Nephron progenitor cell (in vitro differentiated cells): ENCODE measurements at places on chromosomes 7 and 10.

DNA sequence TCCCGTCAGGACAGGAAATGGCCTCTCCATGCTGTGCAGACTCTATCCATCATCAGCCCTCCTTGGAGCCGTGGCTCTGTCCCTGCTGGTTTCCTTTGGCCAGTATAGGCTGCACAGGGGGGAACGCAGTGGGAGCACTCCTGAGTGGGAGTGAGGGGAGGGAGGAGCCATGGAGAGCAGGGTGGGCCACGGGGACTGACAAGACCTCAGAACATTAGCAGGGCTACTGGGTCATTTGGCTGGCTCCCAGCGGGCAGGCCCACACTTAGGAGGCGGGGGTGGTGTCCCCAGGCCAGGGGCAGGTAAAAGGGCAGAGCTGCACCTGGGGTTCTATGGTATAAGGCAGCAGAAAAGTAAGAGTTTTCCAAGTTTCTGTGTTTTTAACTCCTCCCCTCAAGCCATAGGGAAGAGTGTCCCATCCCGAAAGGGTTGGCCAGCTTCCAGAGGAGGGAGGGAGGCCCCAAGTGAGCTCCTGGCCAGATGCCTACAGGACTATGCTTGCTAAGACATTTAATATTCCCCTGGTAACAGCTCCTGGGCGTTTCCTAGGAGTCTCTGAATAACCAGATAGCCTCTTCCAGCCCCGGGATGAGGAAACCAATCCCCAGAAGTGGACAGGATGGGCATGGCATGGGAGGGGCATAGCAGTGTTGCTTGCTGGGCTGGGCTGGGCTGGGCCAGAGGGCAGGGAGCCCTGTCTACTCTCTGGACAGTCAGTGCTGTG, 5.5 kb upstream of the OPN4 start:
- no peak for DNase-seq

- DNase-seq: no peak
These were observed 139.0 kb downstream of the DOCK1 start for GRCh38 chr10:127044186-127044585.

- peak; percentile 81 for DNase-seq
These were observed 128.4 kb upstream of the BTBD16 start for GRCh38 chr10:122142641-122143237.

DNA sequence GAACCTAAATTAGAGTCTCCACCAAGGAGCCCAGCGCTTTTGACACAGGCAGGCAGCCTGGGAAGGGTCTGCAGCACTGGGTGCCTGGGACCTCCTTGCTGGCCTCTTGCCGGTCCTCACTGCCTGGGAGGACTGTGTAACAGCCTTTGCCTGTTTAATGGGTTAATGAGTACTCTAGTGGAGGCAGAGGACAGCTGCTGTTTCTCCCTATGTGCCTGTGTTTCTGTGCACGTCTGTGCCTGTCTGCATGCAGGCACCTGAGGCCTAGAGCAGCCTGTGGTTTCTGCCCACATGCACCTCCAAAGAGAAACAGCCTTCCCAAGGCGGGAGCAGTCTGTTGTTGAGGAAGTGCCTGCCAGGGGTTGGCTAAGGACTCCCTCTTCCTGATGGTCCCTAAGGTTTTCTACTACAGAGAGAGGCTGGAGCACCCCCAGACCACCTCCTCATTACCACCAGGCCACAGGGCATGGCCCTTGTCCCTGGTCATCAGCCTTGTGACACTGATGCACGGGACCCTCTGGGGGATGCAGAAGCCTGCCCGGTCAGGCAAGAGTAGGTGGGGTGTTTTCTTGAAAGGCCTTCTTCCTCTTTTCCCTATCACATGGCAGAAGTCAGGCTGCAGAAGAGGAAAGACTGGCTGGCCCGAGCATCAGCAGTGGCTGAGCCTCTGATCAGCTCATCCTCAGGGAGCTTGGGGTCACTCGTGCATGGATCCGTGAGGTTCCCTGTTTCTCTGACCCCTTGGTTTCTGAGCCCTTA, 14.2 kb downstream of the SLC29A3 start:
- DNase-seq: no peak

DNA sequence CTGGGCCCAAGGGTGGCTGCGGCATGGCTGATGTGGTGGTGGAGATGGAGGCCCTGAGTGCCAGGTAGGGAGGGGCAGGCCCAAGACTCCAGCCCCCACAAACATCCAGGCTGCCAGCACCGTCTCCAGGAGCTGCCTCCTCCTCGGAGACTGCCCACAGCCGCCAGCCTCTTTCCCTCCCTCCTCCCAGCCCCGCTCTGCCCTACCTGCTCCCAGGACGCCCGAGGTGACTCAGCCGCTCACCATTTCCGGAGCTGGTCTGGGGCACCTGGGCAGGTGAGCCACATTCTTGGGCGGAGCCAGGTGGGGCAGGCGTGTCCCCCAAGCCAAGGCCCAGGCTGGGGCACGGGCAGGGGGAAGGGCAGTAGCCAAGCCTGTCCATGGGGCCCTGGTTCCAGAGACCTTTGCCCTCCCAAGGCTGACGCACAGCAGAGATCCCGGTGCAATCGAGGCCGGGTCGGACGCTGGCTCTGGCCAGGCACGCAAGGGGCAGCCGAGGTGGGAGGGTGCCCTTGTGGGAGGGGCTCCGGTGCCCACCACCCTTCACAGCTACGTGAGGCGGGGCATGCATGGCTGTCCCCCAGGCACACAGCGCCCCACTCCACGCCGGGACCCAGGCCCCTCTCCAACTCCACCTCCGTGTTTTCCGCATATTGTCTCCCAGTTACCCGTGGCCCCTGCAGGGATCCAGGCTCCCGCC, 8.8 kb downstream of the ADAP1 start:
- DNase-seq: no peak

- DNase-seq: peak; percentile 38
These were observed 986 bp upstream of the PPP2R2D start for GRCh38 chr10:131899695-131900349.

DNA sequence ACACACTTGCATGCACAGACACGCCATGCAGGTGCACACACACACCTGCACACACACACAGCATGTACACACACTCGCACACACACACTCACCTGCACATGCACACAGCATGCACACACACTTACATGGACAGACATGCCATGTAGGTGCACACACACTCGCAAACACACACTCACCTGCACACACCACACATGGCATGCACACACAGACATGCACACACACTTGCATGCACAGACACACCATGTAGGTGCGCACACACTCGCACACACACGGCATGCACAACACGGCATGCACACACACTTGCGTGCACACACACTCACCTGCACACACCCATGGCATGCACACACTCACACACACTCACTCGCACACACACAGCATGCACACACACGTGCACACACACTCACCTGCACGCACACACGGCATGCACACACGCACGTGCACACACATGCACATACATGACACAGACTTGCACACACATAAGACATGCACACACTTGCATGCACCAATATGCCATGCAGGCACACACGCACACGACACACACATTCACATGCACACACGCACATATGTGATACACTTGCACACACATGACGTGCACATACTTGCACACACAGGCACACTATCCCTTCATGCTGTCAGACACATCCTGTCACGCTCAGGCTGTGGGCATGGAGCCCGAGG, 56.8 kb downstream of the INSIG1 start:
- DNase-seq: no peak

GRCh38 chr7:115728518-115728917, 302.0 kb downstream of the TFEC start:
- DNase-seq: no peak

GRCh38 chr7:133054162-133054840, 27.6 kb downstream of the CHCHD3 start:
- no peak for DNase-seq

DNA sequence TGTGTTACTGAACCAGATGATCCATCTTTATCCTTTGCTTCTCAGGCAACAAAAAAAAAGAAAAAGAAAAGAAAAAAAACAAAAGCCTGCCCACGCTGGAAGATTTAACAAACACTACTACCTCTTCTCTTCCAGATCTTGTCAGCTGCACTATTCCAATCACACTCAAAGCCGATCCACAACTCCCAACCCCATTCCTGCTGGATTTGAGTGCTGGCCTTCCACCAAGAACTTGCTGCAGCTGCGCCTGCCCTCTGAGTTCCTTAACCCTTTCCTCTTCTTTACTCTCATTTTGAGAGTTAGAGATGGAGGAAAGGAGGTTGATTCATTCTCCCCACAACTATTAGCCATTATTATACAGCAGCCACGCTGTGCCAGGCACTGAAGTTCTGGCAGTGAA, 16.0 kb upstream of the ITGA8 start:
- no peak for DNase-seq

DNA sequence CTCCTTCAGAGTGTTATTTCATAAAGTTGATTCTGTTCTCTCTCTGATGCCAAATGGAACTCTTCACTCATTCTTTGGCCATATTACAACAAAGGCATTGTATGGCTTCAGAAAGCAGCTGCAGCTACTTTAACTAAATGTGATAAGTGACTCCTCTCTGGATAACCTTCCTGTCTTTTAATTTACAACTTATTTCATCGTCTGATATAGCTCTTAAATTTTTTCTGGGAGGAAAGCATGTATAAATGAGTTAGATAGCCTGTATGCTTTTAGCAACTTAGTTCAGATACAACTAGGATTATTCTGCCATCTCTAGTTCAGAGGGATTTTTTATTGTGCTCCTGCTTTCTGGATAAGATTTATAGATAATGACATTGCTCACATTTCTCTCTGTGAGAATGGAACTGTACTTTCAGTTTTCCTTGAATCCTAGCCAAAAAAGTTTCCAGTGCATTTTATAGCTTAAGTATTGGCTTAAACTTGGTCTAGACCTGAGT, 57.5 kb downstream of the KLHDC10 start:
- no peak for DNase-seq

- DNase-seq: no peak
These were observed 690.8 kb upstream of the PHF14 start for GRCh38 chr7:10282909-10283308.

- no peak for DNase-seq
These were observed 343.1 kb downstream of the HPSE2 start for GRCh38 chr10:98892523-98892922.

- DNase-seq: no peak
These were observed 52.5 kb downstream of the CSGALNACT2 start for GRCh38 chr10:43190775-43191174.

DNA sequence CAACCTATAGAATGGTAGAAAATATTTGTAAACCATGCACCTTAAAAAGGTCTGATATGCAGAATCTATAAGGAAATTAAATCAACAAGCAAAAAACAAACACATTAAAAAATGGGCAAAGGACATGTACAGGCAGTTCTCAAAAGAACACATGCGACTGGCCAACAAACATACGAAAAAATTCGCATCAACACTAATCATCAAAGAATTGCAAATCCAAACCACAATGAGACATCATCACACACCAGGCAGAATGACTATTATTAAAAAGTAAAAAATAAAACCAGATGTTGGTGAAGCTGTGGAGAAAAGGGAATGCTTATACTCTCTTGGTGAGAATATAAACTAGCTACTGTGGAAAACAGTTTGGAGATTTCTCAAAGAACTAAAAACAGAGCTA, 33.2 kb downstream of the TMEM229A start:
- no peak for DNase-seq

GRCh38 chr7:2945171-2945570, 98.5 kb downstream of the CARD11 start:
- DNase-seq: no peak

DNA sequence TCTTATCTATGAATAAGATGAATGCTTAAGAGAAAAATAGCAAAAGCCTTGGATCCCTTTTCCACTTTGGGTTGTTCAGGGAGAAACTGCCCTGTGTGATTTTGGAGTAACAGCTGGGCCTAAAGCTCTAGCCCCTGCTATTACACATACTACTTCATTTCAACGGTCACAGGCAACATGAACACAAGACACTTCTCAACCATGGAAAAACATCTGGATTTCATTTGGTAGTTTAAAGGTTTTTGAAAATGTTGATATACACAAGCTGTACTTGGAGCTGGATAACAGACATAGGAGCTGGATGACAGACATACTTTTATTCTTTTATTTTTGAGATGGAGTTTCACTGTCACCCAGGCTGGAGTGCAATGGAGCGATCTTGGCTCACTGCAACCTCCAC, 2.7 kb upstream of the CHUK start:
- no peak for DNase-seq

- no peak for DNase-seq
These were observed 593.4 kb upstream of the GHITM start for GRCh38 chr10:83545901-83546391.

DNA sequence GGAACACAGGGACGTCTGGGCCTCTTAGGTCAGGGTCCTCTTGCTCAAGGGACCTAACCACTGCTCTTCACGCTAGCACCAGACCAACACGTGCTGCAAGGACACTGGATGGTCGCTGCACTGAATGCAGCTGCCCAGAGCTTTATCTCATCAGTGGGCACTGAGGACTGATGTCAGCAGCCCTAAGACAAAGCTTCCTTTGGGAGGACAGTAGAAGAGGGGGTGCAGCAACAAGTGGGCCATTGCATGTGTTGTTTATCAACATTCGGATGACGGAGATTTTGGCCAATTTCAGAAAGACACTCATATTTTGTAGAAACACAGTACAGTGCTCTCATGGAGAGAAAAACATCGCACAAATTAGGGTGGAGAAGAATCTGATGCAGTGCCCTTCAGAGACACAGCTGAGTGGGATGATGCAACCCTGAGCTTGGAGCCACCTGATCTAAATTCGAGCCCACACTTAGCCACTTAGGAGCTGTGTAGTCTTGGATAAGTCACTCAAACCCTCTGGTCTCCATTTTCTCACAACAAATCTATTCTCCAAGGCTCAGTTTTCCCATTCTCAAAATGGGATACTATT, 1.7 kb downstream of the OPALIN start:
- no peak for DNase-seq

GRCh38 chr7:120609136-120609753, 248.7 kb downstream of the TSPAN12 start:
- no peak for DNase-seq

- DNase-seq: no peak
These were observed 184.7 kb downstream of the DOCK4 start for GRCh38 chr7:112021379-112022044.

DNA sequence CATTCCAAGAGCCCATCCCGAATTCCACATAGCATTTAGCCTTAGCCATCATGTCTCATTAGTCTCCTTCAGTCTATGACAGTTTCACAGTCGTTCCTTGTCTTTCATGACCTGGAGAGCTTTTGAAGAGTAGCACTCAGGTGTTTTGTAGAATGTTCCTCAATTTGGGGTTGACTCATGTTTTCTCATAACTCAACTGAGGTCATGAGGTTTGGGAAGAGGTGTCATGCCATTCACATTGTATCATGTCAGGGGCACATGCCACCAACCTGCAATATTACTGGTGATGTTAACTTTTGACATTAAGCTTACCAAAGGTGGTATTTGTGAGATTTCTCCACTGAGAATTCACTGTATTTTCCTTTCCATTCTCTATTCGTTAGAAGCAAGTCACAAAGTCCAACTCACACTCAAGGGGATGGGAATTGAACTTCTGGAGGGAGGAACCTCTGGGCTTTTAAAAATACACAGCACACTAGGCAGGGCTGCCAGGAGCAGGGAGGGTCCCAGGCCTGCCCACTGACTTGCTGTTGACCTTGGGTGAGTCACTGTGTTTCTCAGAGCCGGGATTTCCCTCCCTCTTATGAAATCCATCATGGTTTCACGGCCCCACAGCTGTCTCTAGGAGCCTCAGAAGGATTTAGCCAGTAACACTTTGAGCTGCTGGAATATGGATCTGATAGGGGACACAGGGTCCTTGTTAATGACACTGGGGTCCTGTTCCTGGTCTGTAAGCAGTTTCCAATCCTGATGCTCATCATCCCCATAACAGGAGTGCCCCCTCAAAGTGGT, 74.4 kb upstream of the TCF7L2 start:
- no peak for DNase-seq

- no peak for DNase-seq
These were observed 611.2 kb upstream of the MGMT start for GRCh38 chr10:128855618-128856428.

- DNase-seq: no peak
These were observed 54.2 kb downstream of the SLC39A12 start for GRCh38 chr10:18005781-18006456.
